ENCODE measurements at places on chromosomes 4 and X.
A peak's percentile ranks its signal among the peaks of the same experiment; 100 is the strongest.

DNA sequence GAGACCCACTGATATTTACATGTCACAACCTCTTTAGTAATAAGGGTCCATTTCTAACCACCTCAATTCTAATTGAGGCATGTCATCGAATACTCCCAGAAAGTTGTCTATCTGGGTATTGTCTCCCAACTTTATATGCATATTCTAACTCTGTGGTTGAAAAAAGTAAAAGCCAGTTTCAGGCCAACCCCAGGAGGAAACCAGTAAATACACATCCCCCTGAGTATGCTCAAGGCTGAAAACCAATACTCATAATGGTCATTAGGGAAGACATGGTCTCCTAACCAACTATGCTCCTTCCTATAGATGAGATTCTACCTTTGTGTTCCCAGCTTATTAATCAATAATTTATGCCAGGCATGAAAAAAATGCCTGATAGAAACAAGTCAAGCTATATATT, 96.6 kb downstream of the SH3KBP1 start:
- H3K27ac ChIP-seq = no peak overlapping the region
- H3K4me1 ChIP-seq = no peaks in the 10 kb centered on the region
- no peak overlapping the region for H3K4me3 ChIP-seq
- no peaks in the 10 kb centered on the region for H3K27me3 ChIP-seq

- H3K4me1 ChIP-seq = peaks cover 7% of the 10 kb centered on the region
- no peak overlapping the region for H3K4me3 ChIP-seq
- no peaks in the 10 kb centered on the region for H3K27me3 ChIP-seq
Measured at GRCh38 chrX:40169193-40170101, 71.7 kb upstream of the BCOR start.

- H3K27ac ChIP-seq = no peak overlapping the region
- no peaks in the 10 kb centered on the region for H3K27me3 ChIP-seq
- no peaks in the 10 kb centered on the region for H3K4me1 ChIP-seq
- H3K4me3 ChIP-seq = no peak overlapping the region
- no peaks in the 10 kb centered on the region for H3K36me3 ChIP-seq
- no peak for DNase-seq
Measured at GRCh38 chrX:39559229-39559628, 538.5 kb downstream of the BCOR start.

GRCh38 chr4:61068745-61069144, 131.4 kb upstream of the ADGRL3 start:
- H3K27me3 ChIP-seq = no peaks in the 10 kb centered on the region
- no peak overlapping the region for H3K4me3 ChIP-seq
- H3K27ac ChIP-seq = no peak overlapping the region

DNA sequence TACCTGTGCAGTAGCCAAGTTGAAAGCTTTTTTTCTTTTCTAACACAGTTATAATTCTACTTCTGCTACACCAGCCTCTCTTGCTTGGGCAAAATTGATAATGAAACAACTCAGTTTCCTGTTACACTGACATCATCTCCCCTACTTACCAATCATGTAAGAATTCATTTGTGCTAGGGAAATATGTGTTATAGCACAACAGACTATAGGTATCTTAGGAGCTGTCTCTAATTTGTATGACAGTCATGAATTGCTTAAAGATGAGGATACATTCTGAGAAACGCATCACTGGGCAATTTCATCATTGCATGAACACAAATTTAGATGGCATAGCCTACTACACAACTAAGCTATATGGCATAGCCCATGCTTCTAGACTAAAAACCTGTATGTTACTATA, 246.3 kb upstream of the ANKRD50 start:
- no peaks in the 10 kb centered on the region for H3K27me3 ChIP-seq
- H3K36me3 ChIP-seq = no peaks in the 10 kb centered on the region
- DNase-seq = no peak
- H3K4me3 ChIP-seq = no peak overlapping the region
- H3K4me1 ChIP-seq = no peaks in the 10 kb centered on the region

DNA sequence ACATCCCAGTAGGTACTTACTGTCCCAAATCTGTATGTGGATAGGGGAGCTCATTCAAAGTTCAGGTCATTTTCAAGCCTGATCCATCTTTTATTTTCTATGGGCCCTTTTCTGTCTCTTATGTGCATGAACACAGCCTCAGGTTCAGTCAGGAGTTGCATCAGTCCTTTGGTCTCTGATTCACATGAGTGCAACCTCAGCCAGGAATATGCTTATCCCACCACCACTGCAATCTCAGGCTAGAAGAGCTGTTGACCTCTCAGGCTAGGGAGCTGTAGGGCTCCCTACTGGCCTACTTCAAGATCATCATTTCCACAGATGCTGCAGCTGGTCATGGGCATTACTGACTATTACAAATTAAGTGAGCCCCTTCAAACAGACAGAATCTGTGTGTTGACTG, 27.2 kb downstream of the AASDH start:
- no peak overlapping the region for H3K27ac ChIP-seq
- H3K36me3 ChIP-seq = no peaks in the 10 kb centered on the region
- DNase-seq = no peak
- H3K4me1 ChIP-seq = no peaks in the 10 kb centered on the region
- H3K4me3 ChIP-seq = no peak overlapping the region

DNA sequence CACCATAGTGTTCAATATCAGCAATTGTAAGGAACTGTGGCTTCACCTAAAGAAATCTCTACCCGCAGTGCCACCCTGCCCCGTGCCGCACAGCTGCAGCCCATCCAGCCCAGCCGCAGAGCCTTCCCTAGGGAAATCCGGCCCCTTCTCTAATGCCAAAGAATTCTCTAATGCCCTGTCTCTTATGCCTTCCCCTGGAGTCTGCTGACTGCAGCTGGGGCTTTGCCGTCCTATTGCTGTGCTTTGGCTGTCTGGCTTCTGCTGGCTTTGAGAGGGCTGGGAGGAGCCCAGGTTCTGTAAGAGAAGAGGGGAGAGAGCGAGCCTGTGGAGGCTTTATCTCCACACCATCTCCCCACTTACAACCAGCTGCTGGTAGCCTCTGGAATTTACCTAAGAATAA, 85.9 kb upstream of the HELT start:
- no peaks in the 10 kb centered on the region for H3K27me3 ChIP-seq
- peaks cover 5% of the 10 kb centered on the region for H3K4me1 ChIP-seq
- H3K36me3 ChIP-seq = no peaks in the 10 kb centered on the region
- no peak overlapping the region for H3K4me3 ChIP-seq
- H3K27ac ChIP-seq = no peak overlapping the region
- no peak for DNase-seq

GRCh38 chr4:88418411-88418810, 38.5 kb upstream of the HERC5 start:
- no peak overlapping the region for H3K27ac ChIP-seq
- H3K36me3 ChIP-seq = no peaks in the 10 kb centered on the region
- no peaks in the 10 kb centered on the region for H3K27me3 ChIP-seq
- H3K4me3 ChIP-seq = no peak overlapping the region

GRCh38 chr4:7786040-7786439, 153.6 kb downstream of the AFAP1 start:
- DNase-seq = no peak
- H3K4me3 ChIP-seq = no peak overlapping the region
- H3K27me3 ChIP-seq = no peaks in the 10 kb centered on the region
- H3K4me1 ChIP-seq = peaks cover 40% of the 10 kb centered on the region

GRCh38 chr4:77120886-77121508, 36.0 kb upstream of the CCNG2 start:
- H3K4me3 ChIP-seq = no peak overlapping the region
- no peak overlapping the region for H3K27ac ChIP-seq
- no peak for DNase-seq
- no peaks in the 10 kb centered on the region for H3K27me3 ChIP-seq
- no peaks in the 10 kb centered on the region for H3K36me3 ChIP-seq

DNA sequence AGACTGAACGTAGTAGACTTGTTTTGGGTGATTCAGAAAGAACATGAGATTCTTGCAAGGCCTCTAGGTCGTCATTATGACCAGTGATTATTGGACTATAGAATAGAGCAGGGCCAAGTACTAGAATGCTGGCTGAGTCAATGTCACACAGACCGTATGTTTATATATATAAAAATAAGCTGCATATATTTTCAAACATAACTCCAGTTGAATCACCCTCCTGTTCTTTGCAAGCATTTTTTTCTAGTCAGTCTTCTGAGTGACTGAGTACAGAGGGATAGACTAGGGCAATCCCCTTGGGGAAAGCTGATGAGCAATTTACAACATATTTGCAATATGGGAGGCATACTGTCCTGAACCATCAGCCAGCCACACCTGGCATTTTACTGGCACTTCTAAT, 48.4 kb upstream of the PRPS1 start:
- no peaks in the 10 kb centered on the region for H3K36me3 ChIP-seq
- no peak overlapping the region for H3K4me3 ChIP-seq
- no peak overlapping the region for H3K27ac ChIP-seq
- no peaks in the 10 kb centered on the region for H3K4me1 ChIP-seq
- H3K27me3 ChIP-seq = no peaks in the 10 kb centered on the region
- DNase-seq = no peak

DNA sequence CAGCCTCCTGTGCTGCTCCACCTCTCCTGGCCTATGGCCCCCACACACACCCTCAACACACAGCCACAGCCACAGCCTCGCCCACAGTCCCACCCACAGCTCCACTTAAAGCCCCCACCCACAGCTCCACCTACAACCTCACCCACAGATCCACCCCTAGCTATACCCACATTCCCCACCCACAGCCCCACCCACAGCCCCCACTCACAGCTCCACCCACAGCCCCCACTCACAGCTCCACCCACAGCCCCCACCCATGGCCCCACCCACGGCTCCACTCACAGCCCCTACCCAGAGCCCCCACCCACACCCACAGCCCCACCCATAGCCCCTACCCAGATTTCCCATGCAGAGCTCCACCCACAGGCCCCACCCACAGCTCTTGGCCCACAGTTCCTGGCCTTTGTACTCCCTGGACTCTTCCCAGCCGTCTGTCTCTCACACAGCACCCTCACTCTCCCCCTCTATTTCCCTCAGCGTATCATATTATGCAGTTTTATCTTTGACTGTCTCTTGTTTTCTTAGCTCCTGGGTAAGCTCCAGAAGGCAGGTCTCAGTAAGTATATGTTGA, 322.5 kb downstream of the EVC2 start:
- H3K27ac ChIP-seq = no peak overlapping the region
- H3K4me3 ChIP-seq = no peak overlapping the region
- H3K27me3 ChIP-seq = no peaks in the 10 kb centered on the region
- DNase-seq = no peak
- no peaks in the 10 kb centered on the region for H3K4me1 ChIP-seq

GRCh38 chr4:147355847-147356246, 125.0 kb upstream of the EDNRA start:
- H3K36me3 ChIP-seq = no peaks in the 10 kb centered on the region
- peaks cover 3% of the 10 kb centered on the region for H3K4me1 ChIP-seq
- DNase-seq = no peak
- no peaks in the 10 kb centered on the region for H3K27me3 ChIP-seq
- H3K27ac ChIP-seq = no peak overlapping the region

DNA sequence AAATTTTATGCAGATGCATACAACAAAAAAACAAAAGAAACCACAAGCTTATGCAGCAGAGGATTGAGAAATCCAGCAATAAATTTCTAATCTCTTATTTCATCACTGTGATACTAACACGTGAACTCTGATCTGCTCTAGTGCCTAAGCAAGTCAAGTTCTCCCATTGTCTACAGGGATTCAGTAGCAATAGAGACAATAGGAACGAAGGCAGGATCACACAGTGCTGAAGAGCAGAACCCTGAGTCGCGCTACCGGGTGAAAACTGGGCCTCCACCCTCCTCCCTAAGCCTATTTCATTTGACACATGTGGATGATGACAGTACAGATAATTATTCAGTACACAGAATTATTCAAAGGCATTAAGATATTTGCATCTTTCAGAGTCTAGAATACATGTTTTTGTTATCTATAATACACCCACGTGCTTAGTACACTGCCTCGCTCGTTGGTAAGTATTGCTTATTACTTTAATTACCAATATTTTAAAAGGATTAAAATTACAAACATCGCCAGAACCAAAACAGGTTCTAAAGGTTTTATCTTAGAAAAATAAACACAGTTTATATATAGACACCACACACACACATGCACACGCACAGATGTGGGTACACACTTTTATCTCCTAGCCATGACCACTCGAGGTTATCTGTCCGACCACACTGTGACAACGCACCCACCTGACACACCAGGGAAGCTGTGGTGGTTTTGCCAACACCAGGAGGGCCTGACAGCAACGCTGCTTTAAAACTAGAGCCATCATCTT, 60.1 kb downstream of the RFC1 start:
- DNase-seq = no peak
- no peak overlapping the region for H3K4me3 ChIP-seq
- peaks cover 4% of the 10 kb centered on the region for H3K4me1 ChIP-seq
- H3K36me3 ChIP-seq = peaks cover 14% of the 10 kb centered on the region
- no peak overlapping the region for H3K27ac ChIP-seq
- H3K27me3 ChIP-seq = no peaks in the 10 kb centered on the region

- H3K4me1 ChIP-seq = peaks cover 13% of the 10 kb centered on the region
- no peaks in the 10 kb centered on the region for H3K27me3 ChIP-seq
- H3K4me3 ChIP-seq = no peak overlapping the region
- no peak for DNase-seq
Measured at GRCh38 chr4:100424376-100424775, 93.4 kb downstream of the EMCN start.

- no peaks in the 10 kb centered on the region for H3K36me3 ChIP-seq
- H3K27me3 ChIP-seq = no peaks in the 10 kb centered on the region
- no peak overlapping the region for H3K27ac ChIP-seq
- no peaks in the 10 kb centered on the region for H3K4me1 ChIP-seq
- peak overlapping the region; percentile 56 for H3K4me3 ChIP-seq
- no peak for DNase-seq
Measured at GRCh38 chrX:23952984-23953907, 45.4 kb downstream of the CXorf58 start.

GRCh38 chr4:73943555-73943954, 38.3 kb downstream of the PF4 start:
- H3K36me3 ChIP-seq = no peaks in the 10 kb centered on the region
- no peak overlapping the region for H3K27ac ChIP-seq
- no peak for DNase-seq
- no peaks in the 10 kb centered on the region for H3K4me1 ChIP-seq

DNA sequence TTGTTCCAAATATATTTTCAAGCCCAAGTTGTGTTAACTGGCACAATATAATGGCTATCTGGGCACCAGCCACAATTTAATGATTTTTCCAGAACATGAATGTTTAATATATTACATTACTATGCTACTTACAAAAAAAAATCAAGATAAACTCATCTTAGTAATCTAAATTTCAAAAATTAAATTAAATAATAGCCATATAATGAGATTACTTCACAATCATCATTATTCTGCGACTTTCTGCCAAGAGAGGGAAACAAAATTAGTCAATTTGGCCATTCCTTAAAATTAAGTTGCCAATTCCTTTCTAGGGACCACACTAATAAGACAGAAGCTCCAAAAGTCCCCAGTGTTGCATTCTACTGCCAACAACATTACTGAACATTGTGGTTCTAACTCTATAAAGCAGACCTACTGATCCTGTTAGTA, 7.5 kb downstream of the NEK1 start:
- no peak overlapping the region for H3K4me3 ChIP-seq
- no peak for DNase-seq
- H3K4me1 ChIP-seq = peaks cover 21% of the 10 kb centered on the region
- no peaks in the 10 kb centered on the region for H3K36me3 ChIP-seq
- H3K27me3 ChIP-seq = no peaks in the 10 kb centered on the region
- H3K27ac ChIP-seq = no peak overlapping the region

- H3K4me3 ChIP-seq = no peak overlapping the region
- no peaks in the 10 kb centered on the region for H3K27me3 ChIP-seq
- no peak for DNase-seq
- H3K27ac ChIP-seq = peak overlapping the region; percentile 12
- H3K4me1 ChIP-seq = no peaks in the 10 kb centered on the region
- H3K36me3 ChIP-seq = no peaks in the 10 kb centered on the region
Measured at GRCh38 chrX:135543924-135544323, 23.5 kb downstream of the INTS6L start.
